ENCODE measurements at places on chromosomes 13 and 19. TPM values are rescaled to one million over a fixed set of nuclear protein-coding genes. Genes with fewer than 3 reads are reported as not detected.

Gene CGB5
- not detected for total RNA-seq

Gene RETN
- total RNA-seq, result 47.2 TPM

Gene ZNF792
- total RNA-seq, result 10.2 TPM

Gene PALM3
- total RNA-seq, result under 0.01 TPM

Gene ZDHHC20
- total RNA-seq, result 171 TPM

Gene SLC5A5
- 0.21 TPM for total RNA-seq

Gene APOC4
- not detected for total RNA-seq

Gene PLVAP
- total RNA-seq, result 0.63 TPM

Gene HOOK2
- total RNA-seq, result 8.3 TPM

Gene KIR2DL1
- 1.2 TPM for total RNA-seq

Gene ARHGAP35
- total RNA-seq, result 9.9 TPM

Gene BST2
- 25.1 TPM for total RNA-seq

Gene MEDAG
- not detected for total RNA-seq

Gene CYP2A7
- total RNA-seq, result not detected

Gene PTGIR
- 5.8 TPM for total RNA-seq

Gene GNA15
- total RNA-seq, result 48.3 TPM

Gene ACER1
- total RNA-seq, result 0.42 TPM

Gene CASP14
- total RNA-seq, result not detected

Gene EFNA2
- not detected for total RNA-seq

Gene GPR183
- total RNA-seq, result 991 TPM

Gene ZNF540
- 7.5 TPM for total RNA-seq
